ENCODE measurements at places on chromosomes 1 and 21.

GRCh38 chr1:205523261-205523890 is 18.9 kb downstream of the CDK18 start:
- DNase-seq: no peak

DNA sequence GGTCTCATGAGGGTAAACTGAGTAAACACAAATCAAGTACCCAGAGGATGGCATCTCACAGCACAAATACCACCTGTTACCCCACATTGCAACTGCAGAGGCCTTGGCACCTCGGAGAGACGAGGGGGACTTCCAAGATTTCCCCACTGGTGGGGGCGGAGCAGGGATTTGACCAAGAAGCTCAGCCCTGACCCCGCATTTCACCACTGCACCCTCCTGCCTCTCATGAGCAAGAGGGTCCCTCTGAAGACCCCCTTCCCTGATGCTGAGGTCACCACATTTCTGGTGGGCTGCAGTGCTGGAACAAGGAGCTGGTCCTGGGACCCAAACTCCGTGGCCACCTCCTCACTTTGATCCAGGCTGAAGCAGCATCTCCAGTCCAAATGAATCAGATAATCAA is 342.4 kb downstream of the NPHP4 start:
- DNase-seq: no peak

- no peak for DNase-seq
These were observed 18.1 kb upstream of the IRF2BP2 start for GRCh38 chr1:234628089-234628488.

- DNase-seq: no peak
These were observed 17.8 kb downstream of the VPS45 start for GRCh38 chr1:150085406-150085805.

GRCh38 chr1:208985231-208985630 is 598.3 kb upstream of the CAMK1G start:
- no peak for DNase-seq

- DNase-seq: no peak
These were observed 765 bp upstream of the S100A4 start for GRCh38 chr1:153546371-153546770.

Data from MV-4-11 (cell line).